ENCODE measurements at places on chromosomes 3 and 15.

DNA sequence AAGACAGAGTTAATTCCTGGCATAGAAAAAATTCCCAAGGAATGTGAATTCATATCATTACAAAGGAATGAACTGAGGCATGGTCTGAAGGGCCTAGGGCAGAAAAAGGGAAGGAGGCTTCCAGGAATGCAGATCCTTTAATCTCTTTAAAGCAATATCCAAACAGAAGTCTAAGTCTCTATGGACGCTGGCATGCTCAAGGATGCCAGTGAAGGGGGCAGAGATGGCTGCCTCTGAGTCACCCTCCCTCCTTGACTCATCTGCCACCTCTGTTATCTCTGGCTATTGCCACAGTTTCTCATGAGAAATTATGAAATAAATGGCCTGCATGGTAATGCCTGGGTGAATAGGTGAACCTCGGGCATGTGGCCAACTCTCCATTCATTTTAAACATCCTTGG is 96.3 kb upstream of the BCL6 start:
- DNase-seq, result no peak

GRCh38 chr3:66382142-66382541 is 118.7 kb downstream of the LRIG1 start:
- DNase-seq, result no peak

DNA sequence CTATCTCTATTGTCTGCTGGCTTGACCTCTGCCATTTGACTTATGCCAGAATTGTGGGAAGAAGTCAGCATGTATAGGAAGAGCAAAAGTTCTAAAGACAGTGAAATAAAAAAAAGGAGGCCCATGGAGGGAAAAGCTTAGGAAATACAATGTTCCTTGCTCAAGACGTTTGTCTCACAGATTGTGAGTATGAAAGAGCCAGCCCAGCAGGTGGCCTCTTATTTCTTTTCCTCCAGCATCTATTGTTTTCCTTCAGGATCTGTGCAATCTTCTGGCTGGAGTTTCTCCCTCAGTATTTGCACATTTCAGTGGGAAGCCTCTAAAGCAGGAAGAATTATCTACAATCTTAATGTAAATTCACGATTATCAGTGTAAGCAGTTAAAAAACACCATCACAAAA is 43.7 kb downstream of the ZDHHC3 start:
- DNase-seq, result no peak

DNA sequence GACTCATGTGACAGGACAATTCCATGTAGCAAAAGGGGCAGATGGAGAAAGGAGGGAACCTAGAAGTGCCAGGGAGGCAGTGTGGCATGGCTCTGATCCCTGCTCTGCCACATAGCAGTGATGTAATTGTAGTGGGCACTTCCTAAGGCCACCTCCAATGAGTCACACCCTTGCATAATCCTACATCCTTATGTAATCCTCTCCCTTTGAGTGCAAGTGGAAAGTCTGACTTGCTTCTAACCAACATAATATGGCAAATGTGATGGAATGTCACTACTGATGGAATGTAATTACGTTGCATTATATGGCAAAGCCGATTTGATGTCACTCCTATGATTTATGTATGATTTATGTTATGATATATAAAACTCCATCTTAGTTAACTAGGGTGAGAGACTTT is 72.9 kb upstream of the ATP2C1 start:
- no peak for DNase-seq

- no peak for DNase-seq
Measured at GRCh38 chr3:87052499-87053260, 61.7 kb upstream of the VGLL3 start.

DNA sequence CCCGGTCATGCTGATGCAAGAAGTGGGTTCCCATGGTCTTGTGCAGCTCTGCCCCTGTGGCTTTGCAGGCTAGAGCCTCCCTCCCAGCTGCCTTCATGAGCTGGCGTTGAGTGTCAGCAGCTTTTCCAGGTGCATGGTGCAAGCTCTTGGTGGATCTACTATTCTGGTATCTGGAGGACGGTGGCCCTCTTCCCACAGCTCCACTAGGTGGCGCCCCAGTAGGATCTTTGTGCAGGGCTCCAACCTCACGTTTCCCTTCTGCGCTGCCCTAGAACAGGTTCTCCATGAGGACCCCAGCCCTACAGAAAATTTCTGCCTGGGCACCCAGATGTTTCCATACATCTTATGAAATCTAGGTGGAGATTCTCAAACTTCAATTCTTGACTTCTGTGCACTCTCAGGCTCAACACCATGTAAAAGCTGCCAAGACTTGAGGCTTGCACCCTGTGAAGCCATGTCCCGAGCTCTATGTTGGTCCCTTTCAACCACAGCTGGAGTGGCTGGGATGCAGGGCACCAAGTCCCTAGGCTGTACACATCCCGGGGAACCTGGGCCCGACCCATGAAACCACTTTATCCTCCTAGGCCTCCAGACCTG is 238.4 kb upstream of the MDFIC2 start:
- no peak for DNase-seq

DNA sequence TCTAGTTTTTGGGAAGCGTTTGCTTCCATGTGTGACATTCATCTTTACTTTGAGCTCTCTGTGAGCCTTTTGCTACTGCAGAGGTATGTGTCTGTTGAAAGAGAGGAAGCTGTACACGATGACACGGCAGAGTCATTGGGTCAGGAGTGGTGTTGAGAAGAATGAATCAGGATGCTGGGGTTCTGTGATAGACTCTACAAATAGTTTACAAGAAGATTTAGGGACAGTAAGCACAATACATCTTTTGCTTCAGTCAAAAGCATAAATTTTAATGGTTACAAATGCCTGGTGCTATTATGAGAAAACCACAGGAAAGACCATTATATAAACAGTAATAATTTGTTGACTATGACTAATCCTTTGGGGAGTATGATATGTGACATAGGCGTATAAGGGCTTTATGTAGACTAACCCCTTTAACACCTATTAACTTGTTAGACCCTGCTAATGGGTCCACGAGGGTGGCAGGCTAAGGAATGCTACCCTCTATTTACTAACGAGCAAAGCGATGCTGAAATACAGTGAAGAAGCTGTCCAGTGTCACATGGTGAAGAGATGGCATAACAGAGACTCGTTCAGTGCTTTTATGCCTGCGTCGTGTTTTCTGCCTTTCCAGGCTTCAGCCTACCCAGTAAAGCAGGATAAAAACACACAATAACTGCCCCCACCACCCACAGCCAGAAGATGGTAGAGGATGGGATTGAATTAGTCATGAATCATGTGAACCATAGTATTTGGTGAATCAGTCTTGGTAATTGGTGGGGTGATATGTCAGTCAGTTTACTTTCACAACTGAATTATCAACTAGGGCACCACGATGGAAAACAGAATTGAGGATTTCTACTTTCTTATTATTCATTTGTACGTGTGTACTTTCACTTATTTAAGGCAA is 118.8 kb downstream of the LPP start:
- DNase-seq, result no peak

DNA sequence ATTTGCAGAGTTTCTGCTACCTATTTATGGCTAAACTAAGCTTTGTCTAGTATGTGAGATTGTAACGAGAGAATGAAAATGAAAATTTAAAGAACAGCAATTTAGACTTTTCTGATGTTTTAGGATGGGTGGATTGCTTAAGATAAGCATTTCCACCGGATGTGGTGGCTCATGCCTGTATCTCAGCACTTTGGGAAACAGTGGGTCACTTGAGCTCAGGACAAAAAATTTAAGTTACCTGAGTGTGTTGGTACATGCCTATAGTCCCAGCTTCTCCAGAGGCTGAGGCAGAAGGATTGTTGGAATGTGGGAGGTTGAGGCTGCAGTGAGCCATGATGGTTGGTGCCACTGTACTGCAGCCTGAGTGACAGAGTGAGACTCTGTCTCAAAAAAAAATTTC is 3.3 kb downstream of the PPP4R2 start:
- no peak for DNase-seq

DNA sequence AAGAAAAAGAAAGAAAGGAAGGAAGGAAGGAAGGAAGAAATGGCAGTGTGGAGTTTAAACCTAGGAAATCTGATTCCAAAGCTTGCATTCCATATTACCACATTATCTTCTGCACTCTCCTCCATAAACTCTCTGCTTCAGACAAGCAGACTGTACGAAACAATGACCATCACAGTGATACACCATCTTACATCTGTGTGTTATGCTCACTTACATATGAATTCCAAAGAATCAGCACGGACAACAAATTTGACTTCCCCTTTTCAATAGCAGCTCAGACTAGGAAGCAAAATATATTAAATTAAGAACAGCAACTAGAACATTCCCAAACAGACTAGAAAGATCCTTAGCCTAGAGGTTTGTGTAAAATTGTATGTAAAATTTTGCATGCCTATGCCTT is 18.0 kb upstream of the PPM1L start:
- no peak for DNase-seq

DNA sequence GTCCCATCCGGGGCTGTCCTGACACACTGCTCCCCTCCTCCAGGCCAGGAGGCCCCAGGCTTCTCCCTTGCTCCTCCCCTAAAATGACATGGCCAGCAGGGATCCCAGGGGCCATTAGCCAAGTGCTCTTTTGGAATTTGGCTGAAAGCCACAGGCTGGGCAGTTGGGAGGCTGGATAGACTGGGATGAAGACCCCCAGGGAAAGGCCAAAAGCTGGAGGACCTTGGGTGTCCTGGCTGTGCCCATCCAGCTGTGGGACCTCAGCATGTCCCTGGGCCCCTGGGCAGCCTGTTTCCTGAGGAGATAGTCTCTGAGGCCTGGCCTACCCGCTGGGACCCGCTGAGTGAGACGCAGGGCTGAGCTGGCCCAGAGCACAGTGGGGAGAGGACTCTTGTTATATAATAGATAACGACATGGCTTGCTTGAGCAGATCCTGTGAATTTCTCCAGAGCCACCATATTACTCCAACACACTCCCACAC is 5.7 kb upstream of the PDE8A start:
- DNase-seq, result no peak

GRCh38 chr15:62307551-62307950 is 142.5 kb upstream of the C2CD4B start:
- no peak for DNase-seq

GRCh38 chr3:122394173-122394572 is 10.2 kb downstream of the FAM162A start:
- DNase-seq, result no peak

GRCh38 chr3:172241405-172241804 is 202.0 kb downstream of the FNDC3B start:
- DNase-seq, result no peak

- no peak for DNase-seq
Measured at GRCh38 chr3:36250191-36250590, 130.1 kb upstream of the STAC start.

DNA sequence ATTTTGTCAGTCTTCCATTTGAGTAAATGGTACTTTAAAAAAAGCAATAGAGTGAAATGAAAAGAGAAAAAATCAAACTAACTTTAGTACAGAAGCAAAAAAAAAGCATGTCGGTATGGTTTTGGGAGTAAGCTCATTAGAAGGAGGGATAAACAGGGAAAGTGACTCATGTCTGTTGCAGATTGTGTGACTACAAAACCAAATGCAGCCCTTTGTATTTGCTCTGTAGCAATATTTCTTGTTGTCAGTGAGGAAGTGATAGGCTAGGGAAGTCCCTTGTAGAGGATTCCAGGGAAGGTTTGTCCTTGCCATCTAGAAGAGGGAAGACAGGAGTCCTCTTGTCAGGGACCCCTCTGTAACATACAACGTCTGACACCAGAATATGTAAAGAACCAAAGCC is 150.5 kb upstream of the POU1F1 start:
- no peak for DNase-seq

- DNase-seq, result peak; percentile 80
Measured at GRCh38 chr15:58293622-58294550, 137.9 kb upstream of the LIPC start.

- no peak for DNase-seq
Measured at GRCh38 chr3:171932153-171932611, 89.0 kb downstream of the TMEM212 start.

GRCh38 chr3:121724130-121724529 is 25.4 kb downstream of the GOLGB1 start:
- DNase-seq, result no peak

DNA sequence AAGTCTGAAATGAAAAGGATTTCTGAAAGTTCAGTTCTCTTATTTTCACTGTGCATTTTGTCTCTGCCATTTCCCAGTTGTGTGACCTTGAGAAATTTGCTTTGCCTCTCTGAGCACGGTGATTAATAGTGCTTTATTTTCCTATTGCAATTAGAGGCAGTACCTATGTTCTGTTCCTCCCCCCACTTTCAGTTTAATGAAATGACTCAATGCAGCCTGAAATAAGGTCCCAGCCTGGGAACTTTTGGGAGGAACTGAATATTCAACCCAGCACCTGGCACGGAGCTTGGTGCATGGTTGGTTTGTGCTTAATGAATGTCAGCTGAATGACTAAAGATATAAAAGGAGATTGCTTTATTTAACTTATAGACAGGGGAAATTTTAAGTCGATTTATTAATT is 352.6 kb downstream of the PDCD6IP start:
- DNase-seq, result no peak

- DNase-seq, result no peak
Measured at GRCh38 chr3:81592101-81592500, 169.3 kb downstream of the GBE1 start.

- DNase-seq, result no peak
Measured at GRCh38 chr3:30666572-30667279, 60.3 kb downstream of the TGFBR2 start.

- DNase-seq, result no peak
Measured at GRCh38 chr15:70165716-70166284, 68.1 kb upstream of the TLE3 start.

GRCh38 chr3:44914936-44915335 is 40.5 kb downstream of the TGM4 start:
- no peak for DNase-seq

GRCh38 chr3:40340541-40341170 is 31.1 kb downstream of the EIF1B start:
- DNase-seq, result no peak

DNA sequence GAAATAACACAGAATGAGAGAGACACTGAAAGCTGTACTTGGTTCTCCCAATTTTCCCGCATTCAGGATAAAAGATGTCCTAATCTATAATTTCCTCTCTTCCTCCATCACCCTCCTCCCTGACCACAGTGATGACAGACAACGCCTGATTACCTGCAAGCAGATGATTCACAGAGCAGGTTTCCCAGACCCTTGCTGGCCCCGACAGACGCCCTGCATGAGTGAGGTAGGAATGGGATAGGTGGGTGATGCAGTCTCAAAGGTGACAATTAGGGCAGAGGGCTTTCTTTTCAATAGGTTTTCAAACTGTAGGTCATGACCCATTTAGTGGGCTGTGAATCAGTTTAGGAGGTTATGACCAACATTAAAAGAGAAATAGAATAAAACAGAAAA is 5.2 kb upstream of the CXCR6 start:
- no peak for DNase-seq

DNA sequence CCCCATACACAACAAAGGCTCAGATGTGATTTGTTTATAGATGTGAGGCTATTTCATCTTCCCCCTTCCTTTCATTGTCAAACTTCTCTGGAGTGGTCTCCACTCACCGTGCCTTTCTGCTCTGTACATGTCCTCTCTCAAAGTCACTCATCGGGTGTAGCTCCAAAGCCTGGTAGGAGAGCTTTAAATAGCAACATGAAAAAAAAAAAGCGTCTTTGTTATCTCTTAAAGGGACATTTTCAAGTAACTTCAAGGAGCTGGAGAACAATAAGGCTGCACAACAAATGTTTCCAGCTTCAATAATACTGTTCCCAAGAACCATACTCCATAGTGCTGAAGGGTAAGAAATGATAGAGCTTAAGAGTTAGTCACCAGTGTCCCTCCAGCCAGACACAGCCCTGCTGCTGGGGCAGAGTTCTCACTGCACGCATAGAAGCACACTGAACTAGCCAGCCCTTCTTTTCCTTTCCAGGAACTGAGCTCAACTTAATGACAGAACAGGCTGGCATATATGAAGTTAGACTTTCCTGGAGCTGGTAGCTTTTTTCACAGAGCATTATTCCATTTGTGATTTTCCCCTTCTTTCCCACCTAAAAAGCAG is 8.1 kb downstream of the FBXO40 start:
- DNase-seq, result no peak
